ENCODE measurements at places on chromosomes 11 and 22.

DNA sequence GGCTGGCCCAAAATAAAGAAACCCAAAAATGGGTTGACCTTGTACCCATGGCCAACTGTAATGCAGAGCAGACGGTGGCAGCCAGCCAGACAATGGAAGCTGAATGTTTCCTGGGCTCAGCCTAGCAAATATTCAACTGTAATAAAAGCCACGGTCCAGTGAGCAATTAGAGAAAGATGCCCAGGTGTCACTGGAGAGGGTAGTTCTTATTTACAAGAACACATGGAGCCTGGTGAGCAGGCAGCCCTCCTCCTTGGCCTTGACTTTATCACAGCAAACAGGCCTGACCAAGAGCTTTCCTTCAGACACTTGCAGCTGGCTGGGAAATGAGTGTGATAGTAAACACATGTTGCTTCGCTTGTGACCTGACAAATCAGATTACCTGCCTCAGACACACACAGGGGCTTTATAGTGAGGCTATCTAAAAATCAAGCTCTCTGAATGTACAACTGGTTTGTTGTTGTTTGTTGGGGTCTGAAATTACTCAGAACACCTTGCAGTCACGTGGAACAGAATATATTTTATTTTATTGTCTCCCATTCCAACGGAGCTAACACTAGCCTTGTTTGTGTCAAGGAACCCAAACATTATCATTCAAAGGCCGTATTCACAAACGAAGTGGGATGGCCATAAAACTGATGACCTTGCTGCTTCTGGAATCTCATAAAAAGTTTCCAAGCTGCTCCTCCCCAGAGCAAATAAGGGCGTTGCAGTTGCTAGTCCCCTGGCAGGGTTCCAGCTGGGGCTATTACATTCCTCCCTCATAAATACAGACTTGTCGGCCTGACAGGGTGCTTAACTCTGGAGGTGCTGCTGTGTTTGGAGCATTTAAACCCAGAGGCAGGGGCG, 161.1 kb downstream of the BBOX1 start:
- DNase-seq: no peak

- DNase-seq: no peak
Observed at GRCh38 chr22:24225951-24226350, 18.9 kb downstream of the GGT5 start.

DNA sequence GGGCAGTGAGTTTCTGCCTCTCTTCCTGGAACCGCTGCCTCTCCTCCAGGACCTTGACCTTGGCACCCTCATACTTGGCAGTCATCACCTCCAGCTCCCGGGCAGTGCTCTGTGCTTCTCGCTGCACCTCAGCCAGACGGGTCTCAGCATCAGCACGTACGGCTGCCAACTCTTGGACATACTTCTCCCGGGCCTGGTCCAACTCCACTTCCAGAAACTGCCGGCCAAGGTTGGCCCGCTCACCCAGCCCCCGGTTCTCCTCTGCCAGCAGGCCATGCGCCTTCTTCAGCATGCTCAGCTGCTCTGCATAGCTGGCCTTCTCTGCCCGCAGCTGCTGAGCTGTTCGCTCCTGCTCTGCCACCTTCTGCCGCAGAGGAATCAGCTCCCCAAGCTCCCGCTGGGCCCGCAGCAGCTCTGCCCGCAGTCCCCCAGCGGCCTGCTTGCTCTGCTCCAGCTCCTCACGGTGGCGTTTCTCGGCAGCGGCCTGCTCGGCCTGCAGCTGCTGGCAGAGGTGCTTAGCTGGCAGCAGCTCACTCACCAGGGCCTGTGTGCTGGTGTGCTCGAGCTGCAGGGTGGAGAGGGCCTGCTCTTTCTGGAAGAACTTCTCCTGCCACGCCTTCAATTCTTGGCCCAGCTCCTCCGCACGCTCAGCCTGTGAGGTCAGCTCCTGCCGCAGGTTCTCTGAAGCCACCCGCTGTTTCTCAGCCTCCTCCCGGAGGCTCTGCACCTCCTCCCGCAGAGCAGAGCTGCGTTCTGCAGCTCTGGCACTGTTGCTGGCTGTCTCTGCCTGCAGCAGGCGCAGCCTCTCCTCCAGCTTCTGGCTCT, 14.4 kb downstream of the IL18BP start:
- DNase-seq: no peak

- DNase-seq: no peak
Observed at GRCh38 chr11:3901249-3902025, 46.0 kb downstream of the STIM1 start.

DNA sequence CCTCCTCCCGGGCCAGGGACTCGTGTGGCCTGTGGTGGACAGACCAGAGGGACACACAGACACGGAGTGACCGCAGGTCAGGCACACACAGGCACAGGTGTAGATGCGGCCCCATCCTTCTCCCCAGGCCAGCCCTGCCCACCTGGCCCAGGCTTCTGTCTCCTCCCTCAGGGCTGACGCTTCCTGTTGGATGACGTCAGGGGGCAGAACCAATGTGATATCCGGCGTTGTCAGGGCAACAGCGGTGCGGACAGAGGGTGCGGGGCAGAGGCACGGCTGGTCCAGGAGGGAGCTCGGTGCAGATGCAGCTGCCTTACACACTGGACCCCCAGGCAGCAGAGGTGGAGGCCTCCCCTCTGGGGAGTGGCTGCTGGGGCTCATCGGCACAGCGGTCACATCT, 2.9 kb upstream of the TUBGCP6 start:
- no peak for DNase-seq

DNA sequence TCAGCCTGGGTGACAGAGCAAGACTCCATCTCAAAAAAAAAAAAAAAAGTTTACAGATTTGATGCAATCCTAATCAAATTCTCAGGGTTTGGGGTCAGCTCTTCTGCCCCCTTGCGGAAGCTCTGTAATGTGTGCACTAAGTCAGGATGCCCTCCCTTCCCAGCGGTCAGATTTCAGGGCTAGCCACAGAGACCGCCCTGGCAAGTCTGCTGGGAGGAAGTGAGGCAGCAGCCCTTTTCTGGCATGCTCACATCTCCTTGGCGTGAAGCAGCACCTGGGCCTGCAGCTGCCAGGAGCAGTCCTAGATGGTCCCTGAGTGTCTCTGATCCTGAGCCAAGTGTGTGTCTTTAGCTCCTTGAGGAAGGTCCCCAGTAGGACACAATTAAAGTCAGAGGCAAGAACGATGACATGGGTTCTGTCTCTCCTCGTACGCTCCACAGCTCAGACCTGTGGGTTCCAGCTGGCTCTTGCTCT, 10.9 kb upstream of the APOBEC3C start:
- DNase-seq: peak; percentile 60

- DNase-seq: no peak
Observed at GRCh38 chr11:100637706-100638105, 49.4 kb upstream of the ARHGAP42 start.

- no peak for DNase-seq
Observed at GRCh38 chr11:66261578-66261977, 6.9 kb upstream of the RAB1B start.

DNA sequence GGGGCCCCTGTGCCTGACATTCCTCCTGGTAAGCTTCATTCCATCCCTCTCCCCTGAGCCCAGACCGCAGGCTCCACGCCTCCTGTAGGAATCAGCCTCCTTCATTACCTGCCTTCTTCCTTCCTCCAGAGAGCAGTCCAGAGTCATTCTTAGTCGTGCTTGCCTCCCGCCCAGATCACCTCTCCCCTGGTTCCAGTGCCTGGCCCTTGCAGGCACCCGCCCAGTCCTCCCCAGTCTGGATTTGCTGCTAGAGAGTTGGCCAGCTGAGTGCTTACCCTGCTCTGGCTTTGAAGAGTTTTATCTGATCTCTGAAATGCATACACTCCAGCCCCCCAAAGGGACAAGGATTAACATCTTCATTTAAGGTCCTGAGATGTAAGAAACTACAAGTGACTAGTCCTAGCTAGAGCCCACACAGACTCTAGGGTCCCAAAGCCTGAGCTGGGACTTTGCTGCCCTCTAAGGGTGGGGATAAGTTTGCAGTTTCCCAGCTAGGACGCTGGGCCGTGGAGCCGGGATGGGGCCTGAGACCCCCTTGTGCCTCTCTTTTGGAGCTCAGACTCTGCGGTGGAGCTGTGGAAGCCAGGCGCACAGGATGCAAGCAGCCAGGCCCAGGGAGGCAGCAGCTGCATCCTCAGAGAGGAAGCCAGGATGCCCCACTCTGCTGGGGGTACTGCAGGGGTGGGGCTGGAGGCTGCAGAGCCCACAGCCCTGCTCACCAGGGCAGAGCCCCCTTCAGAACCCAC, 1.6 kb downstream of the NR1H3 start:
- peak; percentile 25 for DNase-seq

DNA sequence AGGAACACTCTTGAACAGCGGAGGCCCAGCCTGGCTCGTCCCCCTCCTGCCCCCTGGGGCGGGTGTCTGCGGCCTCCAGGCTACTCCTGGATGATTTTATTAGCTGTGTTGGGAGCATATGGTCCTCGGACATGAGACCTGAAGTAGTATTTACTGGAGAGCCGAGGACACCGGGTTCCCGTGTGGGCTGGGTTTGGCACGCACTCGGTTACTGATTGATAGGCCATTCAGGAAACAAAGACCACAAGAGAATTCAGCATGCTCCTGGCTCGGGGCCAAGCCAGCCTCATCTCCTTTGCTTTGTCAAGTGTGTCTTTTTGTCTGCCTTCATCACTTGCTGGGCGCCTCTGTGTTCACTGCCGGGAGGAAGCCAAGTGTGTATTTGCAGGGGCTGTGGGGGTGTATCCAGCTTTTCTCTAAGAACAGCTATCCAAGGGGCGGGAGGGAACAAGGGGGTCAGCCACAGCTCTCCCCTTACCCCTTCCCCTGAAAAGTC, 9.7 kb downstream of the FXYD2 start:
- DNase-seq: peak; percentile 68

DNA sequence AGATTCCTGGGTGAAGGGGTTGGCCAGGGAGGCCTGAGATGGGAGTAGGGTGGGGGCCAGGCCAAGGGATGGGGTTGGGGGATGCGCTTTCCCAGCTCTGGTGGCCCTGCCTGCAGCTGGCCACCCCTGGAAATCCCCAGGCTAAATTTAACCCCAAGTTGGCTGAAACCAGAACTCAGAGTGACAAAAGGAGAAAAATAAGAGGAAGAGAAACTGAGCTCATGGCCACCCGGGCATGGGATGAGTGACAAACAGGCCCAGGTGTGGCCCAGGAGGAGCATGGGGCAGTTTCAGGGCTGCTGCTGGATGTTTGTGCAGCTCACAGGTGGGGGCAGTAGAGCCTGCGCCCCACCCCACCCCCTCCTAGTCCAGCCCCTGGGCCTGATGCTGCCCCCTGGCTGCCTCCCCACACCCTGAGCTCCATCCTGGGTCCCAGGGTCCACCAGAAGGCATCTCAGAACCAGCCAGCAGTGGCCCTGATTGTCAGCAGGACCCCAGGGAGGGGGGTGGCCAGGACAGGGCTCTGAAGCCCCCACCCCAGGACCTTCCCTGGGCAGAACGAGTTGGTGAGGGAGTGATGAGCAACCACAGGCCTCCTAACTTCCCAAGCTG, 48.0 kb downstream of the IGLL5 start:
- no peak for DNase-seq

GRCh38 chr11:121904148-121904547, 211.9 kb downstream of the BLID start:
- no peak for DNase-seq

- DNase-seq: no peak
Observed at GRCh38 chr11:18449251-18449650, 6.4 kb upstream of the LDHAL6A start.

GRCh38 chr11:134145715-134146114, 76.8 kb downstream of the JAM3 start:
- no peak for DNase-seq

- no peak for DNase-seq
Observed at GRCh38 chr22:20395907-20396287, 1.9 kb downstream of the ZNF74 start.

GRCh38 chr11:85062659-85063058, 564.5 kb downstream of the DLG2 start:
- no peak for DNase-seq

DNA sequence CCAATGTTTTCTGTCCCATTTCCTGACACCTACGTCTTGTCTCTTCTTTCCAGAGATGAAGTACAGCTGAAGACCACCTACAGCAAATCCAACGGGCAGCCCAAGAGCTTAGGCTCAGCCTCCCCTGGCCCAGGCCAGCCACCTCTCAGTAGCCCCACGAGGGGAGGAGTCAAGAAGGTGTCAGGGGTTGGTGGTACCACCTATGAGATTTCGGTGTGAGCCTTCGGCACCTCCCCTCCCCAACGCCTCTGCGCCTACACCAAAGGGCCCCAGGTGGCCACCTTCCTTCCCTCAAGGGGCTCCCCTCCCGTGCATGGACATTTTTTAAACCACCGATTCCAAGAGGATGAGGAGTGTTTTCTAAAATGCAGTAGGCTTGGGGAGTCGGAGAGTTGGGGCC, 12.2 kb downstream of the MED19 start:
- DNase-seq: no peak

- no peak for DNase-seq
Observed at GRCh38 chr11:85745626-85746025, 59.6 kb upstream of the CCDC89 start.

- no peak for DNase-seq
Observed at GRCh38 chr11:111299101-111300026, 1.0 kb downstream of the POU2AF3 start.

DNA sequence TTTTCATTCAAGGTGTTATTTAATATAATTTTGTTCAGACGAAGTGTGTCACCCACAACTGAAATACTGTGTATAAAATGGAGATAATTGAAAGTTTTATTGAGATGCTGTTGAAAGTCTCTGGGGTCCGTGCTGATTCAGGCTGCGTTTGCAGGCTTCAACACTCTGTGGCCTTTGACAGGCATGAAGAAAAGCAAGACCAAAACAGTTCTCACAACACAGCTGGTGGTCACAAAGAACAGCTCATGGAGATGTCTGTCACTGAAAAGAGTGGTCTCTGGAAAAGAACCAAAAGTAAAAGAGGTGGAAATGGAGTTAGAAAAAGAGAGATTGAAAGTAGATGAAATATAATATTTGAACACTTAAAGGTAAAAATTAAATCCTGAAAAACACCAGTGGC, 9.8 kb upstream of the MPPED2 start:
- no peak for DNase-seq

GRCh38 chr11:61011229-61011870, 39.9 kb downstream of the CD6 start:
- no peak for DNase-seq

DNA sequence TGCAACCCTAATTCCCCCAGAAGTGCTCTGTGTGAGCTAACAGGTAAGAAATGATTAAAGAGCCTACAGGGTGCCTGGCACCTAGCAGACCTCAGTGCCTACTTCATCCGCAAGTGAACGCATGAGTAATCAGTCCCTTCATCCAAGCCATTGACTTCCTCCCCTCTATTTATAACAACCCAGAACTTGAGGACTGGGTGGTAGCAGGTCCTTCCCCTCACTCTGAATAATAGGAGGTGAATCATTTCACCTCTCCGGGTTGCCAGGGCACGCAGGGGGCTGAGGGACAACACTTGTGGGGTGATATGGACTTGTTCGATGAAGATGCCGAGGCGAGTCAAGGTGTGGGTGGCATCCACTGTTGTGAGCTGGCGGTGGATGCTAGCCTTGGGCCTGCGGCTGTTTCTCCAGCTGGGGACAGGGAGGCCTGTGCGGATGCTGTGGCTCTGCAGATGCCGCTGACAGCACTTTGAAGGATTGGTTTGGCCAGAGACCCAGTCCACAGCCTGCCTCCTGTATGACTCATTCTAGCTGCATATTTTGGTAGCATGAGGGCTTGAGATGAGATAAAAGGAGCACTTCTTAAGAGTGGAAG, 11.7 kb upstream of the SORL1-AS1 start:
- DNase-seq: peak; percentile 58

- no peak for DNase-seq
Observed at GRCh38 chr11:102749101-102749722, 24.5 kb upstream of the MMP8 start.

Measured in activated CD4-positive, alpha-beta T cell treated with anti-CD3 and anti-CD28 coated beads for 24 hours (primary cell).